ENCODE measurements at places on chromosomes 3 and 15.
A peak's percentile ranks its signal among the peaks of the same experiment; 100 is the strongest.

DNA sequence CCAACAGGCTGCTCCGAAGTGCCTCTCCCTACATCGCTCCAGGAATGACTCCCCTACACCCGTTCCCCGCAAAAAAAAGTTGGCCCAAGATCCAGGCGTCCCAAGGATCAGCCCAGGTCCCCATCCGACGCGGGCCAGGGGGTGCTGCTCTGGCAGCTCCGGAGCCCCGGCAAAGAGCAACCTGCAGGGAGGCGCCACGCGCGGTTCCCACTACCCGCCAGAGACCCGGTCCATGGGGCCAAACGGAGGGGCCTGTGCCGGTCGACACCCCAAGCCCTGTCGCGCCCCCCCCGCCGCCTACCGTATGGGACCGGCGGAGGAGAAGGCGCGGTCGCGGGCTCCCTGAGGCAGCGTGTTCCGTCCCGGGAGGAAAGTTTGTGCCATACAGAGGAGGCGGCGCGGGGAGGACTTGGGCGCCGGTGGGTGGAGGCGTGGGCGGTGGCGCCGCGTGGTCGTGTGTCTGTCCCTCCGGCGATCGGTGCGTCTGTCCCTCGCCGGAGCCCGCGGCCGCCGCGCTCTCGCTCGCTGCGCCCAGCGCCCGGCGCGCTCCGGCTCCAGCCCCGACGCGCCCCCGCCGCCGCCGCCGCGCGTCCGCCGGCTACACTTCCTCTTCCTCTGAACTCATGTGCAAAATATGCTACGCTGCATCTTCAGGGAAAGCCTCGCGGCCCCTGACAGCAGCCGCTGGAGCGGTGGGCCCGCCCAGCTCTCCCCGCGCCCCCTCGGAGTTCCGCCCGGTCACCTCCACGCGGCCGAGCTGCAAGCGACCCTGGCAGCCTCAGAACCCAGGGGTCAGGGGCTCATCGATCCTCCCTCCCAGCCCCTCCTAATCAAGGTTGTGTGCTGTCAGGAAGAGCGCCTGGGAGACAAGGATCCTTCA is at the start of gene RFTN1:
RFTN1 (minus strand) TSS at position 559 of the 880 bp plus-strand sequence. CDS start 19,830 bp downstream, outside the sequence.
- peak; percentile 25 for DNase-seq

DNA sequence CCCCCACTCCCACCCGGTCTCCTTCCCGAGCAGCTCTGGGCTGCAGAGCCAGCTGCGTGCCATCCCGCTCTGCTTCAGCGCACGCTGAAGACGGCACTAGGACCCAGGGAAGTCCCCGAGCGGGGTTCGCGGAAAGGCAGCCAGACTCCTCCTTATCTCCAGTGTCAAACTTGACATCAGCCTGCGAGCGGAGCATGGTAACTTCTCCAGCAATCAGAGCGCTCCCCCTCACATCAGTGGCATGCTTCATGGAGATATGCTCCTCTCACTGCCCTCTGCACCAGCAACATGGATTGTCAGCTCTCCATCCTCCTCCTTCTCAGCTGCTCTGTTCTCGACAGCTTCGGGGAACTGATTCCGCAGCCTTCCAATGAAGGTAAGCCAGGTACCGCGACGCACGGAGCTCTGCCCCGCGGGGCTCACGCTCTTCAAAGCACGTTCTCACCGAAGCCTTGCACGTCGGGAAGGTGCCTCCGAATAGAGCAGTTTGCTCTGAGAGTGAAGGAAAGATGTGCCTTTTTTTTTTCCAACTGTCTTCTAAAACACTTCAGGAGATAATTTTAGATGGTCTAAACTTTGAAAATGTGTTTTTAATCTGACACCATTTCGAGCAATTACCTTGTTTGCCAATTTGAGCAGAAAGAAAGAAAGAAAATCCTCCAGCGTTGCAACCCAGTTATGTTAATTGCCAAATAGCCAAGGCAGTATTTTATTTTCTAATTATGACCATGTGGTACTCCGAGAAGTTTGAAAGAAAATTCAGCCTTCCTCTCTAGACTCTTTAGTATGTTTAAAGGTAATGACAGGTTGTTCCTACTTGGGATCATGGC is at the start of gene EPHA3:
EPHA3 (plus strand) TSS at position 161 of the 830 bp plus-strand sequence; CDS start at position 289, 128 bp downstream.
- DNase-seq: no peak

GRCh38 chr15:74383695-74384565 is 16.5 kb upstream of the CYP11A1 start:
- DNase-seq: peak; percentile 31

DNA sequence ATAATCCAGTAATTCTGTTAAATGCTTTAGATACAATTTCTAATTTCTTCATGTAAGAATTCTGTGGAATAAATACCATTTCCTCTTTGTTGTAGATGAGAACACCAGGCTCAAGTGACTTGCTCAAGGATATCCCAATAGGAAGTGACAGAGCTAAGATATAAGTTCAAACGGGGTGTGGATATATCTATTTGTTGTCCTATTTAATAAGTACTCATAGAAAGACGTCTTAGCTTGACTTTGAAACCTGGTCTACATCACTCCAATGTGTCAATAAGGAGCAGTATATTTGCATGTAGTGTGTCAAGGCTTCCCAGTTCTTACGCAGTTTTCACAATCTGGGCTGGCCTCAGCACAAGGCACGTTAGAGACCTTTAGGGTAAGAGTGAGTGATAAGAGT is 4.7 kb upstream of the GCSAM start:
- no peak for DNase-seq

GRCh38 chr3:113129168-113129567 is 82.2 kb upstream of the BOC start:
- no peak for DNase-seq

DNA sequence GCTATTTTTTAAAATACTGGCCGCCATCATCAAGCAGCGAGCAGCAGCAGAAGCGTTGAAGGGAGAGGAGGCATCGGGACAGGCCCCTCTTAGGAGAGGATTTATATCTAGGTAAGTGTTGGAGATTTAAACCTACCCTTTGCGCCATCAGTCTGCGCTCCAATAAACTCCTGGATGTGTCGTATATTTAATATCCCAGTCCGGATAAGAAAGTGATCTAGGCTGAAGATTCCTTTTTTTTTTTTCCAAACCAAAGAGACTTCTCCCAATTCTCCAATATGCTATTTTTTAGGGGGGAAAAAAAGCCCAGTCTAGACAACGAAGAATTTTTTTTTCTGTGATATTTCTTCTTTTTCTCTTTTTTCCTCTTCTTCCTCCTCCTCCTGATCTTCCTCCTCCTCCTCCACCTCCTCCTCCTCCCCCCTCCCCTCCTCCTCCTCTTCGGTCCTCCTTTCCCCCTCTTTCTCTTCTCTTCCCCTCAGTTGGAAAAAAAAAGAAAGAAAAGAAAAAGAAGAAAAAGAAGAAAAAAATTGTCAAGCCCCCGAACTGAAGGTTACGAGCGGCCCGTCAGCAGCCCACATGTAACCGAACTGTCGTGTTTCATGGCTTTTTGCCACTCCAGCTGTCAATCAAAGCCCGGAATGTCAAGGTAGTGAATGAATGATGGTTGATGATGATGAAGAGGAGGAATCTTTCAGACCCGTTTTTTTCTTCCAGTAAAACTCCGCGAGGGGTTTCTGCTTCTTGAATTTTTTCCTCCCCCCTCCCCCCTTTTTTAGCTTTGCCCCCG is 835 bp downstream of the MEIS2 start:
- DNase-seq: no peak

DNA sequence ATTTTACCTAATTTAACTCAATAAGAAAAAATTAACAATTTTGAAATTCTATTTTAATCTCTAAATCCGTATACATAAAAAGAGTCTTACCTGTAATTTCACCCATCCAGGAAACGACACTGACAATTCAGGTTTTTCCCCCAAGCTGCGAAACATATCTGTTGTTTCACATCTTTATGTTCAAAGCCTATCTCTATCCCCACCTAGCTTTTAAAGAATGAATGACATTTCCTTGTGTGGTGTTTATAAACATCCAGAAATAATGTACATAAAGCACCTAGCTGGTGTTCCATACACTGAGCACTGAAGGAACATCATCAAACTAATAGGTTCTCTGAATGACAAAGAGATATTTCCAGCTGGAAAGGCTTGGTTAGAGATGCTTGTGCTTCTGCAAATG is 867.8 kb downstream of the SQOR start:
- DNase-seq: no peak

- DNase-seq: no peak
Observed at GRCh38 chr3:104909721-104910120, 457.0 kb upstream of the ALCAM start.

GRCh38 chr3:131360191-131360755 is 21.3 kb upstream of the NUDT16 start:
- no peak for DNase-seq

DNA sequence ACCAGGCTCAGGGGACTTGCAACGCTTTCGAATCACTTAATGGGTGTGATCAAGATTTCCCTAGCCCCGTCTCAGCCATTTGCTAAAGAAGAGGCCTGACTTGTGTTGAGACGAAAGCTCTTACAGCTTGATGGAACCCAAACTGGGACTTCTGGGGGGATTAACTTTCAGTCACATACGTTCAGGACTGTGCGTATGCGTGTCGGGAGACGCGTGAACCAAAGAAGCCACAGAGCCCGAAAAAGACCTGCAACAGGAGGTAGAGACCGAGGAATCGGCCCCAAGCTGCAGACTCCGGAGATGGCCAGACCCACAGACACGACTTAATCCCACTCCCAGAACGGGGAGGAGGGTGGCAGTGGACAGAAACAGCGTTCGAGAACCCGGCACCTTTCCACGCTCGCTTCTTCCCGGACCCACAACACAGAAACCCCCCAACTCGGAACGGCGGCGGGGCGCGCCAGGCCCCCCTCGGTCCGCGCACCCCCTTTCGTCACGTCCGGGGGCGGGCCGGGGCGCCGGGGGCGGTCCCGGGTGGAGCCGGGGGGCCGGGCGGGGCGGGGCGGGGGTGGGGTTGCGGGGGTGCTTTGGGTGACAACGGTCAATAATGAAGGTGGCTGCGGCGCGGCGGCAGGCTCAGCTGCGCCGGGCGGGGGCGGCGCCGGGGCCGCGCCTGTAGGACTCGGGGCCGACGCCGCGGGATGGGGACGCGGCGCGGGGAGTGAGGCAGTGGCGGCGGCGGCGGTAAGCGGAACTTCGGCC is at the start of gene ATP11B:
ATP11B (plus strand) TSS at position 604 of the 762 bp plus-strand sequence. CDS start 256 bp downstream, outside the sequence.
- DNase-seq: peak; percentile 74

DNA sequence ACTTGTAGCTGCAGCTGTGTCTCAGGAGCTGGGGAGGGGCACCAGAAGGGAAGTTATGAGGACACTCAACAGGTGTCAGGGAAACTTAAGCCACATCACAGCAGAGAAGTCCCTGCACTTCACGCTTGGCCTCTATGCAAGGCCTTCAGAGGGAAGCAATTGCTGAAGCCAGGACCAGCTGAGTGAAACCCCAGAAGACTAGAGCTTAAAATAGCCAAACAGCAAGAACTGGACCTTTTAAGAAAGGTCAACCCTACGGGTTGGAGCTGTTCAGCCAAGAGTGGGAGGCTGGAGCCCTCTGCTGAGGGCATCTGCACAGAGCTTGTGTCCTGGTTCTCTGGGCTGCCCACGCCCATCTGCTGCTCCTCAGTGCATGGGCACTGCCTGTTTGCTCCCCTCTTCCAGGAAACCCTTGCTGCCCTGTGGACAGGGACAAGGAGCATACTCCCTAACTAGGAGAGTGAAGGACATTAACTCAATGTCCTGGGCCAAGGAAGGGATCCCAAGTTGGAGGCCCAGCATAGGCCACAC is 3.9 kb upstream of the GRAMD2A start:
- no peak for DNase-seq

- no peak for DNase-seq
Observed at GRCh38 chr3:190366133-190366532, 21.8 kb upstream of the CLDN16 start.

DNA sequence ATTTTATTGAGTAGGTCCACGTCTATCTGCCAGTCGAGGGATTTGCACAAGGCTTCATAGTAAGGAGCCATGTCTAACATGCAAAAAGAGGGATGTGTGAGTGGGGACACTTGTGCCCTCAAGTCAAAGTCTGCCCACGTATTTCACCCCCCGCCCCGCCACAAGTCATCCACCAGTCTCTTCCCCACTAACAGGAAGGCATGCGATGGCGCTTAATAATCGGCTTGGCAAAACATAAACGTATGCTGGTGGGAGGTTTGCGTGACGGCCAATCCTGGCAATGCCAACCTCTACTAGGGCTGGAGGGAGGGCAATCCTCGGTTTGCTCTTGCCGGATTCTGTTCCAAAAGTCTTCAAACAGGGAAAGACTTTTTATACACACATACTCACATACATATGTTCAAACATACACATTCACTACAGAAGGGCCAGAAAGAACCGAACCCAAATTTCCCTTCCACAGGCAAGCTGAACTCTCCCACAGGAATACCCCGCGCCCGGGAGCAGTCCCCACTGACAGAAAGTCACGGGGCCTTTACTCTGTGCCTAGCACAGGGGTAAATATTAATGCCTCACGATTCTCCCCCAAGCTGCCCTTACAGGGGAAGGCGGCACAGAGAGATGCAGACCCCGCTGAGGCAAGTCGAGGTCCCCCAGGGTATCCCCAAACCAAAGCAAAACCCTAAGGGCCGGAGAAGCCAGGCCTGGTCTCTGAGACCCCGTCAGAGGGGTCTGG is 675 bp downstream of the PSMD6 start:
- DNase-seq: no peak

DNA sequence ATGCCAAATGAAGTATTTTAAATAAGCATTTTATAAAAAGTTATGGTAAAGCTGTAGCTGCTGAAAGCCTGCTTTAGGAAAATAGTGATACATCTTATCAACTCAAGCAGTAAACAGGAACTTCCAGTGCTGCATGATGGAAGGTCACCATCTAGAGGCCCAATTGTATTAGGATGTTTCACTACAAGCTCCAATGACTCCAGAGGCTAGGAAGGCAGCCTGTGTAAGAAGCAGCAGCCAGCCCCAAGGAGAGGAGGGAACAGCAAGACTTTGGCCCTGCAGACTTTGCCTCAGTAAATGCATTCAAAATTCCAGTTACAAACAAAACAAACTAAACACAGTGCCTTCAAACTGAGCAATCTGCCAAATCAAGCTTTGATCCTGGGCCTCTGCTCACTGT is 32.1 kb downstream of the ILDR1 start:
- no peak for DNase-seq

DNA sequence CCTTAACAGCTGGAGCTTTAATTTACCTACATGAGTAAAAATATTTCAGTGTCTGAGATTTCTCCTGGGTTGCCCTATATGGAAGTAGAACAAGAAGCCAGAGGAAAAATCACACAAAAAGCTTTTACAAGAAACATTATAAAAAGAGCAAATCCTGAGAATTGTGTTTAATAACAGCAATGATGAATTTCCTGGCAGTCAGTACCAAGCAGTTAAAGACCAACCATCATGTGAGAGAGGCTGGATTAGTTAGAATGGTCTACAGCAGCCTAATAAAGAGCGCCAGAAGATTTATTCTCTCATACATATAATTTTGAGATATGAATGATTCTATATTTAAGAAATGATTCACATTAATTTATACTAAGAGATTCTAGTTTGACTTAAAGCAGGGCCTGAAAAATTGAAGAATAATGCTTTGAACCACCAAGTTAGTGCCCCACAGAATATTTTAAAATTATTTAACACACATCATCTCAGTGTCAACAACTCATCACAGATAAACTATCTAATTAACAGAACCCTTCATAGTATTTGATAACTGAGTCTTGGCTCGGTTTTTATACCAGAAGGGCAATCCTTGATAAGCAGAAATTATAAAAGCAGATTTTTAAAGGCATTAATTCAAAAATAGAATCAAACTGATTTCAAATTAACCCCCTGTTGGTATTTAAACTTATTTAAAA is 59.9 kb upstream of the DPH6 start:
- no peak for DNase-seq

- no peak for DNase-seq
Observed at GRCh38 chr3:170421111-170421641, 2.5 kb downstream of the CLDN11 start.

- no peak for DNase-seq
Observed at GRCh38 chr15:55552926-55553325, 35.2 kb downstream of the PYGO1 start.

- no peak for DNase-seq
Observed at GRCh38 chr15:33737687-33738601, 230.4 kb upstream of the CHRM5 start.

- DNase-seq: no peak
Observed at GRCh38 chr3:147418808-147419701, 9.9 kb downstream of the ZIC1 start.

All from activated T-helper 1 cell treated with anti-CD3 and anti-CD28 coated beads, Interleukin-2, amount 50 U/mL, for 16 hours (primary cell).